NCI-H2081 treated with DMSO at 0.1 percent for 48 hours (cell line): ENCODE measurements at places on chromosomes 16 and 17.

GRCh38 chr17:49898366-49899190, 50.7 kb upstream of the TAC4 start:
- DNase-seq, result no peak

DNA sequence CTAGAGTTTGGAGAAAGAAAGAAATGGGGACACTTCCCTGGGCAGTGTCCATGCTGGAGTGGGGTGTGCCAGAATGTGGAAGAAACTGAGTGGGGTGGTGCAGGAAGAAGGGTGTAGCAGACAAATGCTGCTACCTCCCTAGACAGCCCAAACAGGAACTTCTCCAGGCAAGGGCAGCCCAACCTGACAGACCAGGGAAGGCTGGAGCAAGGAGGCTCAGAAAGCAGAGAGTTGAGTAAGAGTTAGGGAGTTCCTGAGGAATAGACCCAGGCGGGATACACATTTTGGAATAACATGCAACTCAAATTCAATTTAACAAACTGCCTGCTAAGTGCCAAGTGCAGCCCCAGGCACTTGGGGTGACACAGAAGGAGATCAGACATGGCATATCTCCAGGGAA, 1.0 kb upstream of the MYO18A start:
- no peak for DNase-seq

DNA sequence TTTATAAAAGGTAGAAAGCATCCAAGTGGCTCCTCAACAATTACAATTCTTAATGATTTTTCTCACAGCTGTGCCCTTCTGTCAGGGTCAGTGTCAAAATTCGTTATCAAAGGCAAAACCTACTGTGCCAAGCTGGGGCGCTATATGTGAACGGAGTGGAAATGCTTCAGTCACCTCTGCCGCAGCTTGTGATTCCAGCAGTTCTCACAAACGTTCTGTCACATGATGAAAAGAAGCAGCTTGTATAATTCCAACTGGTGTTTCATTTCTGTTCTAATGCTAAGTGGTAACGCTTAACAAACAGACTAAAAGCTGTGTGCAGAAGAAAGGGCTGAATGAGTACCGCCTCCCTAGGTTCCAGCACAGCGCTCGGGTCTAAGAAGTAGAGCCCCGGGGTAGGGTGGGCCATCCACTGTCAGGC, 14.2 kb downstream of the PLD6 start:
- DNase-seq, result no peak

DNA sequence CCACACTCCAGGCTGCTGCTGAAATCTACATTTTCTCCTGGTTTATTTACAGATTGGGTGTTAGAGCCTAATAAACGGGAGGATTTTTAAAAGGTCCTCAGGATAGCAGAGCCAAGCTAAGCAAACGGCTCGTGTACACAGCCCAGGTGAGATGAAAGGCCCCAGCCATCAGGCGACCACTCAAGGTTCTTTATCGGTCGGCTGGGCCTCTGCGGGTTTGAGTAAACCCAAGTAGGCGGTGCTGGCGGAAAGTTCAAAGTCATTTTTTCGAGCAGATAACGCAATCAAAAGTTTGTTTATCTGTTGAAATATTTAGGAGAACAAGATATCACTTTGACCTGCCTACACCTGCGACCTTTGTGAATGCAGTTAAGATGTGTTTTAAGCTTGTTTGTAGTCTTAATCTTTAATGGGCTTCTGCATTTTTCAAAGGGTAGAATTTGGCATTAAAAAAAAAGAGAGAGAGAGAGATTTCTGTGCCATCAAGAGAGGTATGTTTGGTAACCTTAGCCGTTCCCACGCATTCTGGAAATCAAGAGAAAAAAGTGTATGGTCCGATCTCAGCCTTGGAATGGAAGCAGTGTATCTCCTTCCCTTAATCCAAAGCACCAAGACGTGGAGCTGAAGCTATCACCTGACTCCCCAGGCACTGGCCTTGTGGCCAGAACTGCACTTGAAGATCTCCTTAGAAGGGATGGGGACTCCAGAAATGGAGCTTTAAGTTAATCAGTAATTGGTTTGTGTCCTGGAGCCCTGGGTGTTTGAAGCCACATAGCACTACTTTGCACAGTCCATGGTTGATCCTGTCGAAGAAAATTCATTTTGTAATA, 301.7 kb upstream of the IRX5 start:
- no peak for DNase-seq

GRCh38 chr16:2178321-2179106, 17.9 kb downstream of the CASKIN1 start:
- no peak for DNase-seq

GRCh38 chr16:81410643-81411293, 33.8 kb upstream of the CMIP start:
- no peak for DNase-seq

GRCh38 chr16:3681206-3681605, 26.7 kb downstream of the DNASE1 start:
- DNase-seq, result no peak

- DNase-seq, result no peak
These were observed 44.3 kb downstream of the FZD2 start for GRCh38 chr17:44601539-44601938.

- DNase-seq, result no peak
These were observed 458 bp downstream of the ENKD1 start for GRCh38 chr16:67666032-67666551.

DNA sequence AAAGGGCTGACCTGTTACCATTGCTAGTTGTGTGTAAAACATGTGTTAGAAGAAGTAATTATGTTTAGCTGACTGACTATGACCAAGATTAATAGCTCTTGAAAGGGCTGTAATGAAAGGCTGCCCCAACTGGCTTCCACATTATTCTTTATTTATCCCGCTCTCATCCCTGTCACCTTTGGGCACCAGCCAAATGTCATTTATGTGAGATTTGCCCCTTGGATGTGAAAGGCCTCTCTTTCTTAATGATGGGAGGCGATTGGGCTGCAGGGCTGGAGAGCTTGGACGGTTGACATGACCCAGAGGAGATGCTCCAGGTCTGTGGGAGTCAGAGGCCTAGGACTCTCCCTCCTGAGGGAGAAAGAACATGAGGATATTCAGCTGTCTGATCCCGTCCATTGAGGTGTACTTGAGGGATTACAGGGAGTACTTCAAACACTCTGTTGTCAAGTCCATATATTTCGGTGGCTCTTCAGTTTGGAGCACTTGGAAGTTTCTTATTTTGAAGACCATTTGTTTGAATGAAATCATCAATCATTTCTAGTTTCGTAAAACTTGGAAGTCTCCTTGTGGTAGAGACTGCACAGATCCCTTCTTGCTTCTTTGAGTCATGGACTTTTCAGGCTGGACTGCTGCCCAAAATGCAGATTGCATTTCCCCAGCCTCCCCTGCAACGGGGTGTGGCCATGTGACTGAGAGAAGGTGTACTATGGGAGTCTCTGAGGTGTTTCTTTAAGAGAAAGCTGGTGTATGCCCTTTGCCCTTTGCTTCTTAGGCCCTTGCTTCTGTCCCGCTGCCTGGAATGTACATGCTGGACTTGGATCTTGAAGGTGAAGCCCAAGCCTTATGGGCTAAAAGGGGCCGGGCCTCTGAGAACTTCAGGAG, 51.3 kb downstream of the FTO start:
- DNase-seq, result peak; percentile 9

GRCh38 chr17:1640329-1641064, 5.0 kb downstream of the SCARF1 start:
- DNase-seq, result no peak

- DNase-seq, result no peak
These were observed 5.3 kb downstream of the DOC2A start for GRCh38 chr16:30005341-30006094.

- no peak for DNase-seq
These were observed 4.4 kb downstream of the ABCA9 start for GRCh38 chr17:69056179-69056823.

DNA sequence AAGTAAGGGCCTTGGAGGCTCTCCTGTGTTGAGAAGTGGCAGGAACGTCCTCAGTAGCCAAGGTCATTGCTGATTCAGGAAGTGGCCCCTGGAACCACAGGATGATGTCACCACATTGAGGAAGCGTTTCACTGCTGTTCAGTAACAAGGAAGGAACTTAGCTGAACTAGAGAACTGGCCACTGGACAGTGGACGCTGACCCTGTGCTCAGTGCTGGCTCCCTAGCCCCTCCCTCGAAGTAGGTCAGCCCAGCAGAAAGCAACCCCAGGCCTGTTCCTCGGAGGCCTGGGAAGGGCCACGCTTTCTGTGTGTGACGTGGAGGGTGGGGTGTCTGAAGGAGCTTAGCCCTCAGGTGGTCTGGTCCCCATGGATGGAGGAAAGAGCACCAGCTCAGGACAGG, 58.3 kb downstream of the B9D1 start:
- no peak for DNase-seq

DNA sequence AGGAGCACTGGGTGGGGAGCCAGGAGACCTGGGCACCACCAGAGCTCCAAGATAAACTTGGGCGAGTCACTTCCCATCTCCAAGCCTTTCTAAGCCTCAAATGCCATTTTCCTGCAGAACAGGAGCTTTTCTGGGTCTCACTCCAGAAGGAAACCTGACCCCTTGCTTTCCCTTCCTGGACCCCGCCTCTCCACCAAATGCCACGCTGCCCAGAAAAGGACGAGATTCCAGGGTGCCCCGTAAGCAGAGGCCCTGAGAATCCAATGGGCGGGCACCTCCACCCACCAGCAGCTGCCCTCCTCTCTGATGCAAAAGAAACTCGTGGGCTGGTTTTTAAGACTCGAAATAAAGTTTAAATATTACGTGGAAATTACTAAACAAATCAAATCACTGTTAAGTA, 31.3 kb downstream of the ZNF423 start:
- DNase-seq, result no peak

- no peak for DNase-seq
These were observed 10.3 kb downstream of the STARD3 start for GRCh38 chr17:39647256-39647655.

DNA sequence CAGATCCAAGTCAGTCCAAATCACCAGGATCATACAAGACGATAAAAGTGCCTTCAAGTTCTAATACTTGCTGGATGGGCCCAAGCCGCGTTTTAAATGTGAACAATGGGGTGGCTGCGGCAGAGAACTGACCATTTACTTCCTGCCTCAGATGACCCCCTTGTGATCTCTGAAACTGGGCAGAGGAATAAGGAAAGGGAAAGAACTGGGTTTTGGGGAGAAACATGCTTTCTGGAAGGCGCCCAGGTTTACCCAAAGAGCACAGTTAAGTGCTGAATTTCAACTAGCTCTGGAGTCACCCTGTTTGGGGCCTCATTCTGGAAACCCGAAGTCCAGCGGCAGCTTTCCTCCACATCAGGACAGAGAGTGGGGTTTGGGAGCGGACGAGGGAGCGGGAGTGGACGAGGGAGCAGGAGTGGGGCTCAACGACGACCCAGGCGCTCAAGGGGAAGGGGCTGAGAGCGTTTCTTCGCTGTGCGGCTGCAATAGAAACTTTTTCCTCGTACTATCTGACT, 1.6 kb downstream of the FAM20A start:
- DNase-seq, result no peak

DNA sequence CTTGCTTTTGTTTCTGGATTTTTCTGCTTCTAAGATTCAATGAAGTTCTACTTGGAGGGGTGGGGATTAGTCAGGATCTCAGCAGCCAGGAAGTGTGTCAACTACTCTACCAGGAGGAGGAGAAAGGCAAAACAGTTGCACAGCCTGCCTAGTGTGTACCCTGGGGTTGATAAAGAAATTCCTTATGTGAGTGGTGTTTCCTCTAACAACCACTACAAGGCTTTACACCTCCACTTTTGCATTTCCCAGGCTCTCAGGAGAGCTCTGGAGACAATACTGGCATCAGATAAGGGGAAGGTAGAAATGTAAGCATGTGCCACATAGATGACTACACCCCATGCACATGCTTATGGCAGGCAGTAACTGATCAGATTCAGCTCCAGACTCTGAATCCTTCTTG, 174.6 kb downstream of the TOX3 start:
- no peak for DNase-seq

- no peak for DNase-seq
These were observed 14.1 kb downstream of the UTS2R start for GRCh38 chr17:82385559-82386254.

- no peak for DNase-seq
These were observed 259.0 kb downstream of the XYLT1 start for GRCh38 chr16:17211797-17212196.

DNA sequence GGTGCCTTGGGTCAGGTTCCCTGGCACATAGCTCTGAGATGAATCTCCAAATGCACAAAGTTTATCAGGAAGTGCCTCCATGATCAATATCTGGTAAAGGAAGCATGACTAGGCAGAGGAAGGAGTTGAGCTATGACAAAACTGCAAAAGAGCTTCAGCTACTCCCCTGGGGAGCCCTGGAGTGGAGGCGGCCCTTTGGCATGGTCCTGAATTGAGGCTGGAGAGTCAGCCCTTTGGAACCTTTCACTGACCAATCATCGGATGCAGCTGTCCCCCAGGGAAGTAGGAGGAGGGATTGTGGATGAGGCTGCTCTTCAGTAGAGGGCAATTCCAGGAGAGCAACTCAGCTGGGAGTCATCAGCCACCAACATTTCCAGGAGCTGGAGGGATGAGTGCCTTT, 46.1 kb upstream of the NLRP1 start:
- DNase-seq, result no peak

- DNase-seq, result no peak
These were observed 607 bp upstream of the NCOR1 start for GRCh38 chr17:16215965-16216316.

DNA sequence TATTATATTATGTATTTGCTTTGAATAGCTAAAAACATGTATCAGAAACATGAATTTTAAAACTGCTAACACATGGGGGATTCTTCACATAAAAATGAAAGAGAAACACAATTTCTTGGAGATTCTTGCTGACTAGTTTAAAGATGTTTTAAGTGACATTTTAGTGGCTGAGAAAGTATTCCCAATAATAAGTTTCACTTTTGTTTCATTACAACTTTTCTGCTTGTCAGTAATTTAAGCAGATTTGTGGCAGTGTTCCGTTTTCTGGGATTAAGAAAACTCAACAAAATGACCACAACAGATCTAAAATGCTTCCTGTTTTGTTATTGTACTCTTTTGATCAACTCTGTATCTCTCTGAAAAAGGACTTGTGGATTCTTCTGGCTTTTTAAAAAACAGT, 75.9 kb downstream of the NLK start:
- DNase-seq, result no peak

GRCh38 chr17:76243826-76244679, 3.8 kb upstream of the RNF157 start:
- DNase-seq, result no peak

GRCh38 chr16:73845238-73846006, 451.2 kb upstream of the PSMD7 start:
- DNase-seq, result no peak

GRCh38 chr16:86517652-86518258, 7.4 kb downstream of the FOXF1 start:
- DNase-seq, result no peak

GRCh38 chr16:30892670-30893416, 1.0 kb downstream of the BCL7C start:
- no peak for DNase-seq

GRCh38 chr16:24049113-24049512, 207.0 kb upstream of the CACNG3 start:
- DNase-seq, result no peak

DNA sequence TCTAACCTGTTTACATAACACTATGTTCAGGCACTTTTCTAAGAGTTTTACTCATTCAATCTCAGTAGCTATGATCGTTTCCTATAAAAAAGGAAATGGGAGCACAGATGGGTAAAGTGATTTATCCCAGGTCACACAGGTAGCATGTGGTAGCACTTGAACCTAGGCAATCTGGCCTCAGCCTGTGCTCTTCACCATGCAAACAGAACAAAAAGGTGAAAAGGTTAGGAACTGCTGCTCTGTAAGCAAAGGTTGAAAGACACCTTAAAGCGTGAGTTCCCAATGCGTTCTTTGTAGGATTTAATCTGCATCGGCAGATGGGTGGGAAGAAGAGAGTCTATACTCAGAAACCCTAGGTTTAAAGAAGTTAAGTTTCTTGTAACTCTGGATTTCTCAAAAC, 14.9 kb upstream of the KLHL11 start:
- no peak for DNase-seq
